ENCODE measurements at places on chromosomes 3 and 15.

DNA sequence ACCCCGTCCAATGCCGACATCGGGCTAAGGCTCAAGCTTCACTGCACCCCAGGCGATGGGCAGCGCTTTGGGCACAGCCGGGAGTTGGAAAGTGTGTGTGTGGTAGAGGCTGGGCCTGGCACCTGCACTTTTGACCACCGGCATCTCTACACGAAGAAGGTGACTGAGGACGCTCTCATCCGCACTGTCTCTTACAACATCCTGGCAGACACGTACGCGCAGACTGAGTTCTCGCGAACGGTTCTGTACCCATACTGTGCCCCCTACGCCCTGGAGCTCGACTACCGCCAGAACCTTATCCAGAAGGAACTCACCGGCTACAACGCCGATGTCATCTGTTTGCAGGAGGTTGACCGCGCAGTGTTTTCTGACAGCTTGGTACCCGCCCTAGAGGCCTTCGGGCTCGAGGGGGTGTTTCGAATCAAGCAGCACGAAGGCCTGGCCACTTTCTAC lies 1.0 kb downstream of the PDE12 start:
- DNase-seq = peak; percentile 76

- no peak for DNase-seq
Measured at GRCh38 chr3:40718681-40719080, 193.9 kb downstream of the ZNF621 start.

DNA sequence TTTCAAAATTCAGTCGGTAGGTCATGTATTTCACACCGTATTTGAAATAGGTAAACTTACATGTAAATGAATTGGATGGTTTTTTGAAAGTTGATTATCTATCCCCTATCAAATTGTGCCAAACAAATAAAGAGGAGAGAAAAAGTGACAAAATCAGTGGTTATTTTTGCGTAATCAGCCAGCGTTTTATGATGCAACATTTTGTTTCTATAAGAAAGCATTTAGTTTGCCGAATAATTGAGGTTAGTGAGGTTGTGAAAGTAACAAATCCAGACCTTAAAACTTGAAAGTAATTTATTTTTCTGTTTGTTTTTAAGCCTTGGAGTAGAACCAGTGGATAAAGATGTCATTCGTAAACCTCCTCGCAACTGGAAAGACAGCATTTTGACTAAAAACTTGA lies 29.3 kb downstream of the ASTE1 start:
- no peak for DNase-seq

DNA sequence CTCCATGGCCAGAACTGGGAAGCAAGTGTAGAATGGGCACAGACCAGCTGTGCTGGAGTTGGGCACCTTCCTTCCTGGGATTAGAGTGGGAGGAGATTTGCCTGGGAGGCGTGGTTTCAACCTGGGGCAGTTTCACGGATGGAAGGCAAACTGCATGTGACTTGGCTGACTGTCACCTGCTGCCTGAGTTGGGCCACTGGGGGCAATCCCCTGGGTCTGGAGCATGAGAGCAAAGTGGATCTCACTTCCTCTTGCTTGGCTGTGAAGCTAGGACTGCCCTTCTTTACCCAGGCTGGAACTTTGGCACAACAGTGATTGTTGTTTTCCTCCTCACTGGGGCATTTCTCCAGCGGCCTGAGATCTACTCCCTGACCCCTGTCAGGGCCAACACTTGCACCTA lies 1247.0 kb upstream of the EPHA6 start:
- DNase-seq = no peak

DNA sequence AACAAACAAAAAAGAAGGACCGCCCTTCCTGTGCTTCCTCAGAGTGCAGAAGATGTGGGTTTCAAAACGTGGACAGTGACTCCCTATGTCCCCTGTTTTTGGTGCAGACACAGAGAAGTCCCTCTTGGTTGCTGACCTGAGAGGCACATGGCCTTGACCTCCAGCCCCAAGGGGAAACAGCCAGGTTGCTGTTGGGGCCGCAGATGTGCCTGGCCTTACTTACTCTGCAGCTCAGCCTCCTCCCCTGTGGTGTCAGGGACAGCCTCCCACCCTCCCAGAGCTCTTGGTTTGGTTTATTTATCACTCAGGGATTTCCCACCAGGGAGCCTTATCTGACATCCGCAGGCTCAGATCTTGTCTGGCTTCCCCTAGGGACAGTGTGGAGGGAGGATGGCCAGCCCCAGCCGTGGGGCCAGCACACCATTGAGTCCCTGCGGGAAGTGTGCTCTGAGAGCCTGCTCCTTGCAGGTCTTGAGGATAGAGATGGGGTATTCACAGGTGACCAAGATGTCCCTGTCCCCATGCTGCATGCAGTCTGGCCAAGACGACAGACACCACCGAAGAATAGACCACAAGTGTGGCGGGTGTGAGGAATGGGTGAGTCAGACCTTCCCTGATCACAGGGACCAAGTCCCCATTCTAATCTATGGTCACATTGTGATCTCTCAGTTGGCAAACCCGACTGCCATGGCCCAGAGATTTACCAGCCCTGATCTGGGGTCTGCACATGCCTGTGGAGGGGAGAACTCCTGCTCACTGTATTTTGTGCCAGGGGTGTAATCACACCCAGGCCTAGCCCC lies 134.3 kb upstream of the ABHD17C start:
- DNase-seq = no peak

Data from activated CD8-positive, alpha-beta memory T cell treated with anti-CD3 and anti-CD28 coated beads, Interleukin-2, amount 50 U/mL, for 48 hours (primary cell).